Left cardiac atrium (tissue), 4 donors: ENCODE measurements at places on chromosomes 4 and X. TPM values are rescaled to one million over a fixed set of nuclear protein-coding genes. Genes with fewer than 3 reads are reported as not detected.

DNA sequence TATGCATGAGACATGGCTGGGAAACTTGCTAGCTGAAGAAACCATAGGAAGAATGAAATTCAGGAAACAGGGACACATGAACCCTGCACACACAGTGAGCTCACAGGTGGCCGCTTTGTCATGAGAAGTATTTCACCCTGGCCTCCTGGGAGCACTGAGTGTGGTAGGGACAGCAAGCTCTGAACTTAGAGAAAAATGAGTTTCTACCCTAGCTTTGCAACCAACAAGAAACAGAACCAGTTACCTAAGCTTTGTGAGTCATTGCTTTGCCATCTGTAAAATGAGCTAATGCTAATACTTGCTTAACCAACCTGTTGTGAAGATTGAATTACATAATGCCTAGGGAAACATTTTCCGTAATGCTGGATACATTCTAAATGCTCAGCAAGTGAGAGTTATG lies 206.6 kb upstream of the HS3ST1 start:
- DNase-seq, result no peak

- no peak for DNase-seq
Observed at GRCh38 chrX:146054311-146054710, 236.7 kb downstream of the SLITRK2 start.

DNA sequence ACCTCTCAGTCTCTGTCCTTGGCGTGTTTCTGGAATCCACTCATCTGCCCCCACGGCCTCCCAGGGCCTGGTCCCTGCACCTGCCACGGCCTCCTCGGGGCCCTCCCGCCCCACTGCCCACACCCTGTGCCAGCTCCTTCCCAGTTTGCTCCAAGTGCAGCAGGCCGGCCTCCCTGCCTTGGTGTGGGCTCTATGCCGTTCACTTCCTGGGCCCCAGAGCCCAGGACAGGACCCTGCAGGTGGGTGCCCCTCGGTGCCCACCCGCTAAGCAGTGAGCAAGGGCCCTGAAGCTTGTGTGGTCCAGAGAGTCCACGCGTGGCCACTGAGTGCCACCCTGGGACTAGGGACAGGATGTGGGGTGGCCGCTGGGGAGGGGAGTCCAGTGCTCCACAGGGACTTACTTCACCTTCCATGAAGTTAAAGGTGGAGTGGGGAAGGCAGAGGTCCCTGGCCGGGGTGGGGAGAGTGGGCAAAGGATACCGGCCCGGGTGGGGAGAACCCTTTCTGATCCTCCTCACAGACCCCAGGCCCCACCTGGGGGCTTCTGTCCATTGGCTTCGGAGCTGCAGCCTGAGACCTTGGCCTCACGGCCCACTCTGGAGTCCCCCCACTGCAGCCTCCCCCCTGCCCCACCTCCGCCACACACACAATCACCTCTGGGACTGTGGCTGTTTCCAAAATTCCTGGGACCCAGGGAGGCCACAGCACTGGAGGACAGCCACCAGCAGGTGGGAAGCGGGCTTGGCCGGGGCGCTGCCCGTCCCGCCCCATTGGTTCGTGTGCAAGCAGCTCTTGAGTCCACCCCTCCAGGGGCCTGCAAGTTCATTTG lies 60.0 kb upstream of the NKX1-1 start:
- no peak for DNase-seq

DNA sequence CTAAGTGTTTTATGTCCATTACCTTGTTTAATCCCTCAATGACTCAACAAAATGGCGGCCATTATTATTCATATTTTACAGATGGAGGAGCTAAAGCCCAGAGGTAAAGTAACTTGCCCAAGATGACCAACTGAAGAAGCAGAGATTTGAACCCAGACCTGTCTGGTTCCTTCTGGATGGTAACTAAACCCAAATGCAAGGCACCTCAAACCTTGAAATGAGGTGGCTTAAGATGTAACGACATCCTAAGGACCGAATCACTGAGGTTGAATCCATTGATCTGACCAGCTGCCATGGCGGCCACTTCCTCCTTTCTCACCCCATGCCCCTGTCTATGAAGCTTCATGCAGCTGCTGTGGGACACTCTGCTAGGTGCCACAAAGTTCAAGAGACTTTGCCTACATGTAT lies 932 bp downstream of the TLR10 start:
- no peak for DNase-seq

DNA sequence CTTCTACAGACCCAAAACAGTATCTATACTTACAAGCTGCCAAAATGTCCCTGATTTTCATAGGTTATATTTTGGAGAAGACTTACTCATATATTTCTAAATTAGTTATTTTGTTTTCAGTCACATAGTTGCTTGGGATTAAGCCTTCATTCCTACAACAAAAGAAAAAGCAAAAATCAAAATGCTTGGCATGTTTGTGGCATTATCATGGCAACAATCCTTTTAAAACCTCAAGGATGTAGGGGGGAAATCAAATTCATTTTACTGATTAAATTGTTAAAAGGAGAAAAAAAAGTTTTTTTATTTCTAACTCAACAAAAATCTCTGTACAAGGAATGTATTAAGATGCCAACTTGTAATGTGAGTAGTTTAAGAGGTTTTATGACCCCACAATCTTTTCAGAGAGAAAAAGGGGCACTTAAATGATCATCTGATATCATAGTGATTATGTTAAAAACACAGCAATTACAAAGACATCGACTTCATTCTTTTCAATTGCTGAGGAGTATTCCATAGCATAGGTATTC lies 23.5 kb downstream of the TXK start:
- DNase-seq, result no peak

DNA sequence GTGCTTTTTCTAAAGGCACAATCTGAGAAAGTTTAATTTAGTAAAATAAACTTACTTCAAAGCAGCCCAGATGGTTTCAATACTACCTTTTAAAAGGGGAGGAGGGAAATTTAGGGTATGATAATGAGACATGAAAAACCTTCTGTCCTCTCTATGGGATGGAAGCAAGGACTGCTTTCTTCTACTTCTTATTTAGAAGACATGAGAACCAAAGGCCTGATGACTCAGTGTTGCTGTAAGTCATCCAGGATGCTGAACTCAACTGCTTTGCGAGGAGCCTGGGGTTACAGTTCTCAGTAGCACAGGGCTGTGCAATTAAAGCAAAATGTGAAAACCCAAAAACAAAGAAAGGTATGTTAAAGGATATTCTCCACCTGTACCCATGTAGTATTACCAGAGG lies 140.8 kb upstream of the EDNRA start:
- DNase-seq, result no peak

GRCh38 chrX:71514367-71515037 lies 18.4 kb upstream of the OGT start:
- no peak for DNase-seq

- no peak for DNase-seq
Observed at GRCh38 chrX:149504226-149504914, 736 bp downstream of the IDS start.

The WAS gene
- total RNA-seq, result 5.0 TPM

The MTCP1 gene
- 53.6 TPM for total RNA-seq

The SMIM10L2A gene
- total RNA-seq, result 3.8 TPM
